AG08395 (cell line): ENCODE measurements at places on chromosomes 7 and 10.
A peak's percentile ranks its signal among the peaks of the same experiment; 100 is the strongest.

DNA sequence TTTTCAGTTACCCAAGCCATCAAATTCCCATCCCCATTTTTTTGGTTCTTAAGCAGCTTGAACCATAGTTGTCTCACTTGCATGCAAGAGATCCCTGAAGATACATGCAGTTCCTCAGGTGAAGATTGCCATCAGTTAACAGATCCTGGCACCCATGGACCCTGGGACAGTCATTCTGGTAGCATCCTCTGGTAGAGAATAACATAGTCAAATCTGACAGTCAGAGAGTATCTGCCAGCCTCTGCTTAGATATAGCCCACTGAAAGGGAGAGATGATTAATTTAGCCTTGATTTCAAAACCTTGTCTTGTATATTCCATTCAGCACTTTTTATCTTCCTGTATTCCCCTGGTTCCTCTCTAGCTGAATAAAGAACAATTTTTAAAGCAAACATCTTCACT is 280.4 kb downstream of the KCNMA1 start:
- no peak for DNase-seq

DNA sequence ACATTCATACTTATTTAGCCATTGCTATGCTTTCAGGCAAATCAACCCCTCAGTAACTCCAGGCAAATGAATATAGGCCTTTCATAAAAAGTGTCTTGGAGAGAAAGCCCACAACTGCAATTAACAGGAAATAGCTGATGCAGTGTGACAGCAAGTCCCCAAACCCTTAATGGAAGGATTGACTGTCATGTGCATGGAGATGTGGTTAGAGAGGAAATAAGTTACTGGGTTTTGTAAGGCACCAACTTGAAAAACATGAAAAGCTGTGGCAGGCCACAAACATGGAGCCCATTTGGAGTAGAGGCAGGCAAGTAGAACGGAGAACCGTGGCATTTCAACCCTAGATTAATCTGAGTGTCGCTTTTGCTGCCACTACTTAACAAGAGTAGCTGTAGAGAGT is 549.4 kb upstream of the C7orf33 start:
- no peak for DNase-seq

DNA sequence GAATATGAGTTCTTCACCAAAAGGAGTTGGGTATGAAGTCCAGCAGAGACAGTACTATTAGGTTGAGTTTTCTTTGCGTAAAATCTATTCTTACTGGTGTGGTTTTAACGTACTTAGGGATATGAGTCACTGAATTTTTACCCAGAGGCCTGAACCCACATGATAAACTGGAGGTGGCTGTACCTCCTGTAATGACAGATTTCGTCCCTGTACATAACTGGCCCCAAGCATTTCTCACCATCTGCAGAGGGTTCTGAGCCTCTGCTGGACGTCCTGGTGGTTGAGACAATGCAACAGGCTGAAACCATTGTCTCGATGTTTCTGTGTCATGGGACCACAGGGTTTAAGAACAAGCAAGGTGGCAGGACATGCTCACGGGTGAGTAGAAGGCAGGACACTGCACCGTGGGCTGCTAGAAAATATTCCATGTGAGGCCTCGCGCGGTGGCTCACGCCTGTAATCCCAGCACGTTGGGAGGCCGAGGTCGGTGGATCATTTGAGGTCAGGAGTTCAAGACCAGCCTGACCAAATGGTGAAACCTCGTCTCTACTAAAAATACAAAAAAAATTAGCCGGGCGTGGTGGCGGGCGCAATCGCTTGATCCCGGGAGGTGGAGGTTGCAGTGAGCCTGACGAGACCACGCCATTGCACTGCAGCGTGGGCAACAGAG is 233.9 kb downstream of the DNAJB6 start:
- DNase-seq = no peak

DNA sequence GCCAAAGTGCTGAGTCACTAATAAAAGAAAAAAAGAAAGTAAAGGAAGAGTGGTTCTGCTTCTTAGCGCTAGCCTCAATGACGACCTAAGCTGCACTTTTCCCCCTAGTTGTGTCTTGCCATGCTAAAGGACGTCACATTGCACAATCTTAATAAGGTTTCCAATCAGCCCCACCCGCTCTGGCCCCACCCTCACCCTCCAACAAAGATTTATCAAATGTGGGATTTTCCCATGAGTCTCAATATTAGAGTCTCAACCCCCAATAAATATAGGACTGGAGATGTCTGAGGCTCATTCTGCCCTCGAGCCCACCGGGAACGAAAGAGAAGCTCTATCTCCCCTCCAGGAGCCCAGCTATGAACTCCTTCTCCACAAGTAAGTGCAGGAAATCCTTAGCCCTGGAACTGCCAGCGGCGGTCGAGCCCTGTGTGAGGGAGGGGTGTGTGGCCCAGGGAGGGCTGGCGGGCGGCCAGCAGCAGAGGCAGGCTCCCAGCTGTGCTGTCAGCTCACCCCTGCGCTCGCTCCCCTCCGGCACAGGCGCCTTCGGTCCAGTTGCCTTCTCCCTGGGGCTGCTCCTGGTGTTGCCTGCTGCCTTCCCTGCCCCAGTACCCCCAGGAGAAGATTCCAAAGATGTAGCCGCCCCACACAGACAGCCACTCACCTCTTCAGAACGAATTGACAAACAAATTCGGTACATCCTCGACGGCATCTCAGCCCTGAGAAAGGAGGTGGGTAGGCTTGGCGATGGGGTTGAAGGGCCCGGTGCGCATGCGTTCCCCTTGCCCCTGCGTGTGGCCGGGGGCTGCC is at the start of gene IL6:
Gene IL6, plus strand, starts transcription at position 294 of the 807 bp plus-strand sequence. Its CDS starts 63 bp downstream, at position 357.
- peak; percentile 74 for DNase-seq

DNA sequence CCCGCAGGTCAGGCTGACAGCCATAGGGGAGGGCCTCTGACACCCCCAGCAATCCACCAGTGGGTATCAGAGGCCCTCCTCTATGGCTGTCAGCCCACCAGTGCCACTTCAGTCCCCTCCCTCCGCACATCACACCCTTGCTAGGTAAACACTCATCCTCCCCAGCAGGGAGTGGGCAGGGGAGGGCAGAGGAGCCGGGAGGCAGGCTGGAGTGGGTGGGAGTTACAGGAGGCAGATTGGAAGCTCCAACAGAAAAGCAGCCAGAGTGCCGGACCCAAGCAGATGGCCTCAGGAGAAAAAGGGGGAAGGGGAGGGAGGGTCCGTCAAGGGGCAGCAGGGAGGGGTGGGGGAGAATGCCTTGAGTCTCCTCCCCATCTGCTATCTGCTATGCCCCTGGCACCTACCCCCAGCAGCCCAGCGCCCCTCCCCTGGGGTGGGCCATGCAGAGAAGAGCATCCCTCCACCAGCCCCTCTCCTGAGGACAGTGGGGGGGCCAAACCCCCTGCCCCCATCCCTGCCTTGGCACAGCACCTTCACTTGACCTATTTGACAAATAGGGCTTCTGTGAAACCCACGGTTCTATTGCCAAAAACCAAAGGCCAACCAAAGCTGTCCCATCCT is 2.4 kb downstream of the RASGEF1A start:
- no peak for DNase-seq

- no peak for DNase-seq
Observed at GRCh38 chr7:143987513-143987912, 12.6 kb upstream of the OR6B1 start.

GRCh38 chr7:157544226-157544625 is 207.4 kb downstream of the DNAJB6 start:
- no peak for DNase-seq

GRCh38 chr7:5780801-5781496 is 514 bp downstream of the RNF216 start:
- peak; percentile 26 for DNase-seq

DNA sequence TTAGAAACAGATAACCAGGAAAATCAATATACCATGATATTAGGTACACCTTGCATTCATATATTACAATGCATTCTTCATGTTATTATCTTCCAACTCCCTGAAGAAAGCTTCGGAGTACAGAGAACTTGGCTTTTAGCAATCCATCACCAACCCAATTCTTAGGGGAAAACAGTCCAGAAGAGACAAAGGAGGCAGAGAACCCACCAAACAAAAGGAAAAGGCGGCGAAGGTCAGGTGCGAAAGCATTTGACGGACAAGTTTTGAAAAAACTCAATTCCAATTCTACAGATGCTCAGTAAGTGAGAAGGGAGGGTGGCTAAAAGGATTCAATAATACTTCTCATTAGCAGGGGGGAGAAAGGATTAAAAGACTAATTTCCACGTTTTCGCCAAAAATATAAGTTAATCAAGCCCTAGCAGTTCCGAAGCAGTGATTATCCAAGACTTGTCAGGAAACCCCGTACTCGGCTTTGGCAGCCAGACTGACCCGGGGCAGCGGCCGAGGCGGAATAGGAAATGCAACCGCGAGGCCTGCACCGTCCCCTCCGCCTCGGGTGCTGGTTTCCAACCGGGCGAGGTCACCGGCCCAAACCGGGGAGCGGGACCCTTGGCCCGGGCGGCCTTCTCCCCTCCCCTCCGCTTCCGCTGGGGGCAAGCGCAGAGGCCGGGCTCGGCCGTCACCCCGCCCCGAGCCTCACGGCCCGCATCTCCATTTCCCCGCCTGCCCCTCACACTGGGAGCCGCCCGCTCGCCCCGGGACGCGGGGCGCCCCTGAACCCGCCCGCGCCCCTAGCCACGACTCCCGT is 747 bp downstream of the GDI2 start:
- peak; percentile 43 for DNase-seq

DNA sequence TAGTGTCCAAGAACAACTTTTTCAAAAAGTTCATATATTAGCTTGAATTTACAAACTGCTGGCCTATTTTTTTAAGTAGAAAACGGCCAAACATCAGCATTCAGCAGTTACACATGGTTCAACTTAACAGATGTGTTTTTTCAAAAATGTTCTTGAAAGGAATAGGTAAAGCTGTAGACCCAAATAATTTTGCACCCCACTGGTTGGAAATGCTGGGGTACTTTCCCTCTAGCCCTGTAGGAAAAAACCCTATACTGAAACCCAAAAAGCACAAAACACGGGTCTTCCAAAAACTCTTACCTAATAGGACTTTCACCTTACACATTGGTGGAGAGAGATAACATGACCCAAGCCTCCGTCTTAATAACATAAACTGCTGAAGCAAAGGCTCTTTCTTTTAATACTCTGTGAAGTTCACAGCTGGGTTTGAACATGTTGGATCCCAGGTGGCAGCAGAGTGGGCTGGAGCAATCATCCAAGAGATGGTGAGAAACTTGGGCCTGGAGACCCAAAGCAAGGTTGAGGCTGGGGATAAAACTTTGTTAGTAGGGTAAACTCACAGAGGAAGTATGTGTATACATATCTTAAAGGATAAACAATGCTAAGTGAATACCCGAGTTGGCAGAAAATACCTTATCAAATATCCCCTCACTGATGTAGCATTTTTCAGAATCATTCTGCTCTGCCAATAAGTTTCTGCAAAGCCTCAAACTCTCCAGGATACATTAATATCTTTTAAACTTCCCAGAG is 629 bp upstream of the DNAJC9 start:
- DNase-seq = no peak

GRCh38 chr7:3279147-3279818 is 21.8 kb upstream of the SDK1 start:
- no peak for DNase-seq

- DNase-seq = no peak
Observed at GRCh38 chr7:139972029-139972428, 90.7 kb downstream of the PARP12 start.

- no peak for DNase-seq
Observed at GRCh38 chr7:38492010-38492409, 139.2 kb downstream of the AMPH start.

GRCh38 chr10:117382861-117383260 is 7.6 kb upstream of the PDZD8 start:
- no peak for DNase-seq

DNA sequence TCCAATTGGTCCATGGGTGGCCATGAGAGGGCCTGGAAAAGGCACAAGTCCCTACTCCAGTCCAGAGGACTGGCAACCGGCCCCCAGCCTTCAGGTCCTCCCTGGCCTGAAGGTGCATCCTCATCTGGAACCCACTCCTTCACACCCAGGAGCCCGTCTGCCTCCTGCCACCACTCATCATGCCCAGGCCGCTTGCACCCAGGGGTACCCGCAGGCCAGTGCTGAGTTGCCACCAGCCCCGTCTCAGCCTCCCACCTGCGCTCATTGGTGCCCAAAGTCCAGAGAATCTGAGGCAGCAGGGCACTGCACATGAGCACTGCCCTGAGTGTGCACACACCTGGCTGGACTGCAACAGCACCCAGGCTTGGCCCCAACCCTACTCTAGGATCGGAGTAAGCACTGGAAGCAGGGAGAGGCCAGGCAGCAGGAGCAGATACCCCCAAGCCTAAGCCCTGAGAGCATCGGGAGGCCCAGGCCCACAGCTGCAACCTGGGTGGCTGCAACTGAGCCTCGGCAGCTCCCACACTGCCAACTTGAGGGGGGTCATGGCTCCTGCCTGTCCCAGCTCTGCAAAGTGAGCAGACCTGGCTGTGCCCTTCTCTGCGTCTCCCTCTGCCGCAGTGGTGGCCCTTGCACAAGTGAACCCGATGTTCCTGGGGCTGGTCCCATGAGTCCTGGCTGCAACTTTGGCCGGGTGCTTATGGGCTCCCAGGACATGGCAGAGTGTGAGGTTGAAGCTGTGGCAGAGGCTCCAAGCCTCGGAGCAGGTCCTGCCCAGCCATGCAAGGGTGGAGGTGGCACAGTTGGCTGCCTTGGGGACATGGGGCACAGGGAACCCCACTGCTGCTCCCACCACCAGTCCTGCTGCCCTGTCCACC is 44.3 kb downstream of the TCERG1L start:
- DNase-seq = no peak

DNA sequence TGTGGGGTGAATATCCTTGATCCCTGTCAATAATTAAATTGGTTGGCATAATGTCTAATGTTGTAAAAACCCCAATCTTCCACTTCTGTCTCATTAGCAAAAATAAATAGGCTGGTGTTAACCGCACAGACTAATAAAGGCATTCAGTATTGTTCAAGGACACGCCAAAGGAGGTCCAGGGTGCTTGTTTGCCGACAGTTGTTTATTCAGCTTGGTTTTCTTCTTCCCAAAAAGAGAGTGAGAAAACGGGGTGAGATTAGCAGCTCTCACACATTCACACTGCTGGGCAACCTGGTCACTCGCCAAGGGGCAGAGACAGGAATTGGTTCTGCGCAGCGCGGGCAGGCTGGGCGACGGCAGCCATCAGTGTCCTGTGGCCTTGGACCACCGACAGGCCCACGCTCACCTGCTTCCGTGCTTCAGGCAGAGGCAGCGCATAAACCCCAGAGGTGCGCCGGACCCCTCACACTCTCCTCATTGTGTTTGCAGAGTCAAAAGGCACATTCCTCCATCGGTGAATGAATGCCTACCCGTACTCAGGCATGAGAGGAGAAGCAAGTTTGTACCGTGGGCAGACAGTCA is 26.2 kb upstream of the LMBR1 start:
- DNase-seq = no peak

- DNase-seq = no peak
Observed at GRCh38 chr7:146096994-146097393, 19.6 kb upstream of the CNTNAP2 start.

DNA sequence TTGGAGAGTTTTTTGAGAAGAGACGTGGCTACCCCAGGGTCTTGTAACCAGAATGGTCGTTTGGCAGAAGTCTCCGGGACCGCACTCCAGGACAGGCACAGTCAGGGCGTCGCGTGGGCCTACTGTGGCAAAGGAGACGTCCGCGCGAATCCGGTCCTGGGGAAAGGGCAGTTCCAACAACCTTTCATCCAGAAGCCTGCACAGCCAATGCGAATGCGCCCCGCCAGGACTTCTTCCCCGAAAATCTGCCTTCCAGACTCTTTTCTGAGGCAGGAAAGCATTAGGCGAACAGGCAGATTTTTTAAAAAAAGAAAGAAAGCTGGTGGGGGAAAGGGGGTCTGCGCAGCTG is 2.0 kb downstream of the HPSE2 start:
- no peak for DNase-seq
